ENCODE measurements at places on chromosomes 6 and 20.

- DNase-seq: no peak
These were observed 489.8 kb upstream of the SOX4 start for GRCh38 chr6:21103626-21104224.

GRCh38 chr20:32792316-32792715 lies 27.4 kb upstream of the MAPRE1 start:
- no peak for DNase-seq

DNA sequence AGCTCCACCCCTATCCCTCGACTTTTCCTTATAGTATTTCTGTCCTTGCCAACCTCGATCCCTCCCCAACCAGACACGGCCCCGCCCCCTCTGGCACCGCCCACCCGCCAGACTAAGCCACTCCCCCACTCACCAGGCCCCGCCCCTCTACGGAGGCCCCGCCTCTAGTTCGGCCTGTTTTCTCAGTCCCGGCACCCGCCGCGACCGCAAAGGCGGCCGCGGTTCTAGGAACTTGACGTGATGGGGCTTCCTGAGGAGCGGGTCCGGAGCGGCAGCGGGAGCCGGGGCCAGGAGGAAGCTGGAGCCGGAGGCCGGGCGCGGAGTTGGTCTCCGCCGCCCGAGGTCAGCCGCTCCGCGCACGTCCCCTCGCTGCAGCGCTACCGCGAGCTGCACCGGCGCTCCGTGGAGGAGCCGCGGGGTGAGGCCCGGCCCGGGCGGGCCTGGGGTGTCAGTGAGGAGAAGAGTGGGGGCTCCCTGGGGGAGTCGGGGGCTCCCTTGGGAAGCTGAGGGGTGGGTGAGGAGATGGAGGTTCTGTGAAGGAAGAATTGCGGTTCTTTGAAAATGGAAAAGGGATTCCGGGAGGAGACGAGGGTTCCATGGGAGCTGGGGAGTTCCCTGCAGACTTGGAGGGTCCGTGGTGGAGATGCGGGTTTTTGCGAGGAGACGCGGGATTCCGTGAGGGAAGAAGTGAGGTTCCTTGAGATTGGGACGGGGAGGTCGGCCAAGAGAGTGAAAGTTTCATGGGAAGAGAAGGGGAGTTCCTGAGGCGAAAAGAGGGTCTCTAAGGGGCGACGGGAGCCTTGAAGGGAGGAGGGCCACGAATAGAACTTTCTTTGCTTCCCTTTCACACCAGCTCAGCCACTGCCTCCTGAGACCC lies at the start of gene ACSS2:
Gene ACSS2, plus strand, starts transcription at position 207 of the 877 bp plus-strand sequence. Its CDS starts 34 bp downstream, at position 241.
- no peak for DNase-seq

- no peak for DNase-seq
These were observed 1278.4 kb upstream of the GJE1 start for GRCh38 chr6:140854318-140854717.

- no peak for DNase-seq
These were observed 14.0 kb downstream of the PPARD start for GRCh38 chr6:35356391-35356790.

- no peak for DNase-seq
These were observed 3.4 kb upstream of the GZF1 start for GRCh38 chr20:23358563-23358906.

- DNase-seq: no peak
These were observed 27.1 kb downstream of the LBP start for GRCh38 chr20:38373231-38373867.

DNA sequence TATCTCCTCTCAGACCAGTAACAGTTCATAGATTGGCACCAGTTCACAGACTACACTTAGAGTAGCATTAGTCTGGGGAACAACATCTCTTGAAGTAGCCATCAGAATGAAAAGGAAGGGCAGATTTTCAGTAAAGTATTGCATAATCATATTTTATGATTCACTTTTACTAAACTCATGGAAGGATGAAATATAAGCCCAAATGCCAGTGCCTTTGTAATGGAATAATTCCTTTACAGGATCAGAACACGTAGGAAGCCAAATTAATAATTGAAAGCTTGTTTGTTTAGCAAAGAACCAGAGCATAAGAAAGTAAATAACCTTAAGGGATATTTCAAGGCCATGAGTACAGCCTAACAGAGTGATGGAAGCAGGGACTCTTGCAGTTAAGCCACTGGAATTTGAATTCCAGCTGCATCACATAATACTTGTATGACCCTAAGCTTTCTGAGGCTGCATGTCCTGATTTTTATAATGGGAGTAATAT lies 11.4 kb upstream of the LOC128125822 start:
- DNase-seq: no peak

DNA sequence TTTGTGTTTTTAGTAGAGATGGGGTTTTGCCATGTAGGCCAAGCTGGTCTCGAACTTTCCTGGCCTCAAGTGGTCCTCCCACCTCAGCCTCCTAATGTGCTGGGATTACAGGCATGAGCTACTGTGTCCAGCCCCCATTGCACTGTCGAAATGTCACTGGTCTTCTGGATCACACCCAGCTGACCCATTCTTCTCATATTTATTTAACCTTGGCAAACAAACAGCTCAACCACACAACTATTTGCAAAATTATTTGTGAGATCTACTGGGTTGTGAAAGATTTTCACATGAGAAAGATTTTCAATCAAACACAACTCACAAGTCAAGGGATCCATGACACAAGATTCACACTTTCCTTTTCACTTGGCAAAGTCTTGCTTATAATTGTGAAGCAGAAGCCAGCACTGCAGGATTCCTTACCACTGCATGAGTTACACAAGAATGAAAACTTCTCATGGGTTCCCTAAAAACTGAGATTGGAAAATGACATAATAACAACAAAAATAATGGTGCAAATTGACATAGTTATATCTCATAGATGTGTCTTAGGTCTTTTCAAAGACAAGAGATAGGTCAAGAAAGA lies 2.0 kb upstream of the CST9L start:
- no peak for DNase-seq

DNA sequence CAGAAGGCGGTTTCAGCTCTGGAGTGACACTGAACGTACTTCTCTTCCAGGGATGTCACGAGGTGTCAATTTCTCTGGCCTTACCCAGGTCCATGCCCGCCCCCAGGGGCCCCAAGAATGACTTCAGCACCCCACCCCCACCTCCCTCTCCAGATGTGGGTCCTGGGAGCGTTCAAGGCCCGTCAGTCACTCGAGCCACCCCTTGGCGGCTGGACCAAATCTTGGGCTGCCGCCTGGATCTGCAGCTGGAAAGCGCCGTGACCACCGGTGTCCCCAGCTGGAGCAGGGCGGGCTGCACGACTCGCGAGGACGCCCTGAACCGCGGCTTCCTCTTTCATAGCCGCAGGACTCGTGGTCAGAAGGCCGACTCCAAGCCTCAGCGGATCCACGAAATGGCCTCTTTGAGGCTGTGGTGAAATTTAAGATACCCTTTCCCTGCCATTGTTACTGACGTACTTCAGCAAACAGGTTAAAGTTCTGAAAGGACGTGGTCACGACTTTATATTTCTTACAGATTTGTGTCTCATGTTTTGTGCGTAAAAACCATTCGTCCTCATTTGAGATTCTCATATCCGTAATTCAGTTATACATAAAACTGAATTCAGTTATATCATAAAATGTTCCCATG lies 29.3 kb downstream of the TRIM38 start:
- peak; percentile 92 for DNase-seq

GRCh38 chr6:125795301-125795700 lies 4.5 kb downstream of the NCOA7 start:
- DNase-seq: no peak

- no peak for DNase-seq
These were observed 359.8 kb downstream of the EPM2A start for GRCh38 chr6:145375502-145375901.

DNA sequence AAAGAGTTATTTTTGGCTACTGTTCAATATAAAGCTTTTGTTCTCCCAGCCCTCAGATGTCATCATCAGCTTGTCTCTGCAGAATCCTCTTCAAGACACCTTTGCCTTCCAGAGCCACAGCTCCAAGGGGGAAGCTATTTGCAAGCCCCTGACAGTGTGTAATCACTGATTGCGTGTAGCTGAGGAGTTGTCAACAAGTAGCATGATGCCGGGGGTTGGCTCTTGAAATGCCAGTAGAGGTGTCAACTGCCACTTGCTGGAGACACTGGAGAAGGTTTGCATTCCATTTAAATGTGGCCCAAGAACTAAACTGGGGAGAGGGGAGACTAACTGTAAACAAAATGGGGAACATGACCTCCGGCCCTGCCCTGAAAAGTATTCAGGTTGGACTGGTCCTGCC lies 44.3 kb upstream of the PDYN start:
- DNase-seq: no peak

GRCh38 chr6:4506792-4507191 lies 269.4 kb upstream of the CDYL start:
- DNase-seq: no peak

DNA sequence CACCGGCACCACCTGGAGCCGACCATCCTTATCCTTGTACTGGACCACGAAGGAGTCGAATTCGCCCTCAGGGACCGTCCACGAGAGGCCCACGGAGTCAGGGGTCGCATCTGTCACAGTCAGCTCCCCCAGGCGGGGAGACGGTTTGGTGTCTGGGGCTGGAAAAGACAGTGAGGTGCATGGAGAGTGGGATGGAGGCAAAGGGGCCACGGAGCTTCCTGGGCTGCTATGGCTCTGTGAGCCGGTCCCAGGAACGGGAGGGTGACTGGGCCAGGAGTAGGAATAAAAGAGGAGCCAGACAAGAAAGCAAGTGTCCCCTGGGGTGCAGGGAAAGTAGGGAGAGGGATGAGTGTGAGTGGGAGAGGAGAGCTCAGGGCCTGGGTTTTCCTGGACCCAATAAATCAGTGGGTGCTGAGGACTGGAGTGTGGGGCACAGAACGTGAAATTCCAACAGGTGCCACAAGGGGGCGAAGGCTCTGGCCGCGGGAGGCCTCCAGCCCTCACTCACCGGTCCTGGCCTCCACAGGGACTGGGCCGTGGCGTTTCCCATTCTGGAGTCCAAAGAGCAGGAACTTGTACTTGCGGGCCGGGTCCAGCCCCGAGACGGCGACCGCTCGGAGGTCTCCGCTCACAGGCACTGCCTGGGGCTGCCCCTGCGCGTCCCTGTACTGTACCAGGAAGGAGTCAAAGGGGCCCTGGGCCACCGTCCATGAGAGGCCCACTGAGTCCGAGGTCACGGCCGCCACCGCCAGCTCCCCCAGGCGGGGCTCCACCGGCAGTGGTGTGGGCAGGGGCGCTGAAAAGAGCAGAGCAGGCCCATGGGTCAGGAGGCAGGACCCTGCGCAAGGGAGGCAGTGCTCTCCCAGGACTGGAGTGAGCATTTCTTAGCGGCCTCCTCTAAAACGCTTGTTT lies 9.9 kb downstream of the CYP21A2 start:
- DNase-seq: peak; percentile 48

- no peak for DNase-seq
These were observed 25.0 kb upstream of the DEFB125 start for GRCh38 chr20:62487-62886.

- no peak for DNase-seq
These were observed 99.4 kb downstream of the YTHDF1 start for GRCh38 chr20:63116412-63117106.

- DNase-seq: no peak
These were observed 417 bp downstream of the VAPB start for GRCh38 chr20:58389324-58389967.

GRCh38 chr6:24524329-24524728 lies 29.6 kb downstream of the ALDH5A1 start:
- no peak for DNase-seq

GRCh38 chr6:131061041-131061750 lies 1.8 kb downstream of the EPB41L2 start:
- DNase-seq: peak; percentile 24

DNA sequence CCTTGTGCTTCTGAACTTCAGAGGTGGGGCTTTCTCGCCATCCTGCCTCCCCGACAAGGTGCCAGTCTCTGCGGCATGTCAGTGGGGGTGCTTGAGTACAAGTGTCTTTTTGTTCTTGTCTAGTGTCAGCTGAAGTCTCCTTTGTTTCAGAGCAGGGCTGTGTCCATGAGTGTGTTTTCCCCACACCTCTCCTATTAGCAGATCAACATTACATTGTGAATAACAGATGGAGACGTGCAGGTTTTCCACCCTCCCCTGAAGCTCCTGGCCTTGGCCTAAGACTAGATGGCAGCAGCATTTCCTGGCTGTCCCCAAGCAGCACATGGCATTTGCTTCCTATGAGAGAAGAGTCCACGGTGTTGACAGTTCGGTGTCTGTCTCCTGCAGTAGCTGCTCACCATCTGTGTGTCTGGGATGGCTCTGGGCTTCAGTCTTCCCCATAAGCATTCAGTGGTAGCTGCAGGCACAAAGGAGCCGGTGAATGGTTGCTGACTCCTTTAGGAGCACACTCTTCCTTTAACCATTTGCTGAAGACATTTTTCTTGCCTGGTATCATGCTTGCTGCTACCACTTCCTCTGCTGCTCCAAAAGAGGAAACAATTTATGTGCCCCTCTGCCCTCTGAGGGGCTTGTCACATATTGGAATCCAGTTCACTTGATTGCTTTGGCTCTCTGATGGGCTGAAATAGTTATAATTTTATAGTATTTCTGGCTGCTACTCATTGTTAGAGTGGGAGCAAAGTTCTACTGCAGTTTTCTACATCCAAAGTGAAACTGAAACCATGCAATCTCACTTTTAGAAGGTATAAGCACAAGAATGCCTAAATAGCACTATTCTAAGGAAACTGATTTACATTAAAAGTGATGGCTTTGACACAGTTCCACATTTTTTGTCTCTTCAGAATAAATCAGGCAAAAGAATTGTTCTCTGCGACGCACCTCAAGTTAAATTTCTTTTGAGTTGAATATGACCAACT lies 913.0 kb downstream of the C6orf118 start:
- no peak for DNase-seq

- no peak for DNase-seq
These were observed 152.9 kb downstream of the SOD2 start for GRCh38 chr6:159540152-159540551.

GRCh38 chr20:25507385-25508082 lies 77.8 kb downstream of the NINL start:
- no peak for DNase-seq

DNA sequence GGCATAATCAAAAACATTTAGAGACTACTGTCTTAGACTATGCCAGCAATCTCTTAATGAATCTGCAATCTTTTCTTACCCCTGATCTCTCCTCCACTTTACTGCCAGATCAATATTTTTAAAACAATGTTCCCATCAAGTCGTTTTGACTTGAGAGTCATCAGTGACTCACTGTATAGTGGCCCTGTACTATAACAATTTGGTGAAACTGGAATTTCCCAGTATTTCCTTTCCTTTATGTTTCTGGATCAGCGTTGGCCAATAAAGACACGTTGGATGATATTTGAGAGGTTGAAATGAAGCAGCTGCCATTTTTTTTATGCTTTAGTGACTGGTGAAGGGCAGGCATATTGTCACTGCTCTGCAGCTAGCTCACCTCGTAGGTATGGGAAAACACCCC lies 10.1 kb upstream of the SMIM13 start:
- no peak for DNase-seq

GRCh38 chr6:69217343-69217742 lies 579.5 kb downstream of the LMBRD1 start:
- DNase-seq: no peak

GRCh38 chr6:107275330-107275865 lies 160.1 kb upstream of the BEND3 start:
- DNase-seq: no peak

GRCh38 chr6:61562098-61562497 lies 723.9 kb downstream of the KHDRBS2 start:
- DNase-seq: no peak

- no peak for DNase-seq
These were observed 41.2 kb upstream of the NHSL1 start for GRCh38 chr6:138540468-138540867.

GRCh38 chr6:19811397-19812079 lies 25.6 kb upstream of the ID4 start:
- no peak for DNase-seq

- DNase-seq: no peak
These were observed 404.4 kb downstream of the UTRN start for GRCh38 chr6:144689503-144690040.
